IPS-NIHi11 (cell line): ENCODE measurements at places on chromosomes 6 and 20.

- no peak for DNase-seq
These were observed 47.7 kb downstream of the SCML4 start for GRCh38 chr6:107776415-107776814.

GRCh38 chr6:74044417-74045096 is 348.6 kb downstream of the CD109 start:
- no peak for DNase-seq

- no peak for DNase-seq
These were observed 689.6 kb downstream of the DHX35 start for GRCh38 chr20:39651645-39652325.

GRCh38 chr20:50015993-50016770 is 33.4 kb downstream of the SNAI1 start:
- no peak for DNase-seq

GRCh38 chr6:151390851-151391470 is 398 bp downstream of the ZBTB2 start:
- DNase-seq: peak; percentile 72

- no peak for DNase-seq
These were observed 32.4 kb downstream of the AAR2 start for GRCh38 chr20:36268440-36269342.

GRCh38 chr6:83071707-83072106 is 4.2 kb downstream of the DOP1A start:
- no peak for DNase-seq

GRCh38 chr20:61901392-61902220 is 164.1 kb downstream of the TAF4 start:
- DNase-seq: no peak

DNA sequence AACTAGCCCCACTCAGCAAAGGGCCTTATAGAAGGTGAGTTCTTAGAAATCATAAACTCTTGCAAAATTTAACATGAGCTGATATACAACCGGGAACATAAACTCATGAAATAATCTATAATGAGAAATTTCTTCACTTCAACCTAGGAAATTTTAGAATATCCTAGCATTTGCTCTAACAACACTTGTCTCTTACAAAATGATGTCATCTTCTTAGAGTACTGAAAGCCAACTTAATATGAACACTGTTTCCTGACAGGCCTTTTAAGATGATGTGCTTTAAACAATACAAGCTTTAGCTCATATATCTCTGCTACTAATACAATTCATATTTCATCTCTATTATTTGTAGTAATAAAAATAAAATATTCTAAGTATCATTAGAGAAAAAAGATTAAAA is 932 bp downstream of the PACRG start:
- no peak for DNase-seq

DNA sequence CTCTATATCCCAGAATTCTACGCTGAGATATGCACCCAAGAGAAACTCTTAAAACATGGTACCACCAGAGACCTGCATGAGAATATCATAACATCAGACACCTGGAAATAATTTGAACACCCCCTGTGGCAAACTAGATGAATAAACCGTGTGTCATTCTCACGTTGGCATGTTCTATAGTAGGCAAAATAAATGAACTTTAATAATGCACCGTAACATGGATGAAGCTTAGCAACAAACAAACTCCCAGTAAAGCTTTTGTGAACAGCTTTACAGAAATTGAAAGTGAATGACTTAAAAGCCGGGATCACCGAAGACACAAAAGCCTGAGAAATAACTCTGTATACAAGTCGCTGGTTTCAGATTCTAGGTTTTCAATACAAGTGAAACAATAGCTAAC is 1166.8 kb upstream of the CITED2 start:
- no peak for DNase-seq

DNA sequence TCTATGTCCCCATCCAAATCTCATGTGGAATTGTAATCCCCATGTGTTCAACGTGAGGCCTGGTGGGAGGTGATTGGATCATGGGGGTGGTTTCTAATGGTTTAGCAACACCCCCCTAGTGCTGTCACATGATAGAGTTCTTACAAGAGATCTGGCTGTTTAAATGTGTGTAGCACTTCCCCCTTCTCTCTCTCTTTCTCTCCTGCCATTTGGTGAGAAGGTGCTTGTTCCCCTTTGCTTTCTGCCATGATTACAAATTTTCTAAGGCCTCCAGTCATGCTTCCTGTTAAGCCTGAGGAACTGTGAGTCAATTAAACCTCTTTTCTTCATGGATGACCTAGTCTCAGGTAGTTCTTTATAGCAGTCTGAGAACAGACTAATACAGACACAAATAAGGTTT is 165.4 kb downstream of the OGFRL1 start:
- no peak for DNase-seq

GRCh38 chr6:64062960-64063683 is 427.5 kb downstream of the PHF3 start:
- DNase-seq: no peak

GRCh38 chr6:44190715-44191114 is 26.0 kb upstream of the MYMX start:
- no peak for DNase-seq

- no peak for DNase-seq
These were observed 1.3 kb upstream of the RING1 start for GRCh38 chr6:33206864-33207551.

DNA sequence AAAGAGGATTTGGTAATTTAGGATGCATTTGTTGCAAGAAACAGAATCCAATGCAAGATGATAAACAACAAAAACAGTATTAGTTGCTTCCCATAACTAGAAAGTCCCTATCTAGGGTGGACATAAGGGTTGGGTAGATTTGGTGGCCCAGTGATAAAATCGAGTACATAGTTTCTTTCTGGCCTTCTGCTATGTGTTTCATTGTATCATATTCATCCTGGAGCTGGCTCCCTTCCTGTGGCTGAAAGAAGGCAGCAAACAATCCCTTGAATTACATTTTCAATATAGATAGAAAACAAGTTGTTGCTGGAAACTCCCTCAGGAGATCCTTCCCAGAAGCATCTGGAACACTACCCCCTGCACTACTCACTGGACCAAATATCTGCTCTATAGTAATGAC is 135.1 kb downstream of the ID4 start:
- DNase-seq: no peak

DNA sequence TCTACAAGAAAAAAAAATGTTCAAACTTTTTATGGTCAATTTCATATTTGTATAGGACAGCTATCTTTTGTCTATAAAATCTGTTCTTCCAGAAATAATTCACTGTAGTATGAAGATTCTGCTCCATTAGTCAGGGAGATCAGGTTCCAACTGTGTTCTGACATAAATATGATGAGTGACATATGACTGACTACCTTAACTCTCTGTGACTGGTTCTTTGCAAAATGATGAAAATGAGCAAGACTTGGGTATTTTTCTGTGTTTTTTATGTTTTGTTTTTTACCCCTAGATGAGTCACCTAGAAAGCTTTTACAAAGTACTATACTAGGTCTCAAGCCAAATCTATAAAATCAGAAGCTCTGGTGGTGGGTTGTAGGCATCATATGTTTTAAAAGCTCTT is 229.6 kb downstream of the MMUT start:
- DNase-seq: no peak

GRCh38 chr20:19620446-19620845 is 137.6 kb upstream of the RIN2 start:
- peak; percentile 55 for DNase-seq

GRCh38 chr6:29702519-29703103 is 20.6 kb upstream of the HLA-F start:
- DNase-seq: peak; percentile 84

DNA sequence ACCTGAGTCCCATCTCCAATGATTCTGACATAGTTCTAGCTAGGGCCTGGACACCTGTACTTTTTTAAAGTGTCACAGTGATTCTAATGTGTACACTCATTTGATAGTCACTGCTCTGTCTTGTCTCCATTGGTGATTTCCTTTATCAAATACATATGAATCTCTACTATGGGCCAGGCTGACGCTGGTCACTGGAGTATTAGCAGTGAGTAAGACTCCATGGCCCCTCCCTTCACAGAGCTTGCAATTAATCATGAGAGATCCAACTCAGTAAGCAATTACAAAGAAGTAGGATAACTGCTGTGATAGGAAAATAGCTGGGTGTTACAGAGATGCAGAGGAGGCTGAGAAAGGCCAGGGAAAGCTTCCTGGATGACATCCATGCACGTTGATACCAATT is 19.3 kb upstream of the SASH1 start:
- DNase-seq: no peak

GRCh38 chr20:41185013-41185757 is 47.8 kb downstream of the PLCG1 start:
- DNase-seq: no peak

GRCh38 chr6:37170273-37171200 is 585 bp downstream of the PIM1 start:
- peak; percentile 40 for DNase-seq

DNA sequence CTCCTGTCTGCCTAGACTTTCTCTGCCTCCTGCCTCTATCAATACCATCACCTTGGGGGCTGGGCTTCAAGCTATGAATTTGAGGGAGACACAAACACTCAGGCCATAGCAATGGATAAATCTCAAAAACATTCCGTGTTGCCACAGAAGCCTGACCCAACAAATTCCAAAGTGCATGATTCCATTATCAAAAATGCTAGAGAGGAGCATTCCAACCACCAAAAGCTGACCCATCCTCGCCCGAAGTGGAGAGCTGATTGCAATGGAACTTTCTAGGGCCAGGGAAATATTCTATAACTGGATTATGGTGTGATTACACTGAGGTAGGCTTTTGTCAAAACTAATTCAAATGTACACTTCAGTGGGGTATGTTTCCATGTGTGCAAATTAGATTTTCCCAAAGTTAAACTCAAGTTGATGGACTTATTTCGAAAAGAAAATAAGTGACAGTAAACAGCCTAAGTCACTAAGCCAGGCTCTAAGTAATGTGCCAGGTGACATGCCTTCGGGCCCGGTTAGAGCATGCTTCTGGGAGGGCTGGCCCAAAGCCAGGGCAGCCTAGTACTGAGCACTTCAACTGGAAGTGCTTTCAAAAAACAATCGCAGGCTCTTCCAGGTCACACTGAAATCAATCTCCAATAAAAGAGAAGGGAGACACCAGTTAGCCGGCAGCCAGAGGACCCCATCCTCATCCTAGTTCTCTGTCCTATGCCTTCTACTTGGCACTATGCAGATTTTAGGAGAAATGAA is 142.3 kb downstream of the TBXT start:
- DNase-seq: no peak

- DNase-seq: no peak
These were observed 41.1 kb downstream of the RRBP1 start for GRCh38 chr20:17640875-17641378.

DNA sequence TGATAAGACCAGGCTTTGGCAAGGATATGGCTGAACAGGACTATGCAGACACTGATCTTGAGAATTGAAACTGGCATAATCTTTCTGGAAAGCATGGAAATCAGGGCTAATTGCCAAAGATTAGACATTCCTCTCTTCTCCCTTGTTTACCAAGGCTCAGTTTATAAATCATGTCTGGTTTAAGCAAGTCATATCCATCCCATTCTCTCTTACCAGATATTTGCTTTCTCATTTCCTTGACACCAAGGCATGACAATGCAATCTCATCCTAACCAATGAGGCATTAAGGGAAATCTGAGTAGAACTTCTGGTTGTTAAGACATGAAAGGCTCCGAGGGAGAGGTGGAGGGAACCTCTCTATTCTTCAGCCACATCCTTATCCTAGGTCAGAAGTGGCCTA is 110.3 kb upstream of the CEP85L start:
- no peak for DNase-seq

DNA sequence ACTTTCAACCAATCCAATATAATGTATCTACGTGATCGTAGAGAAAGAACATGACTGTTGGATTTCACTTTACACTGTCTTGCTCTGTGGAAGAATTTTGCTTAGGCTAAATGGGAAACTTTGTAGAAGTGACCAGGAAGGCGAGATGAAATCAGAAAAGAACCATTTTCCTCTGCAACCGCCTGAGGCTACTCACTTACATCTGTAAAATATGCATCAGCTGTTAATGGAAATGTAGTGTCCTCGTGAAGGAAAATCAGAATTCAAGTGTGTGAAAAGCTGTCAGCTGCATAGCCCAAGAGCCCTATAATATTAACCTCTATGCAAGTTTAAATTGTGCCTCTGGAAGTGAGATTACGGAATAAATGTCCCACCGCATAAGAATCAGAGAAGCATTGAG is 277.9 kb downstream of the C6orf118 start:
- DNase-seq: no peak

DNA sequence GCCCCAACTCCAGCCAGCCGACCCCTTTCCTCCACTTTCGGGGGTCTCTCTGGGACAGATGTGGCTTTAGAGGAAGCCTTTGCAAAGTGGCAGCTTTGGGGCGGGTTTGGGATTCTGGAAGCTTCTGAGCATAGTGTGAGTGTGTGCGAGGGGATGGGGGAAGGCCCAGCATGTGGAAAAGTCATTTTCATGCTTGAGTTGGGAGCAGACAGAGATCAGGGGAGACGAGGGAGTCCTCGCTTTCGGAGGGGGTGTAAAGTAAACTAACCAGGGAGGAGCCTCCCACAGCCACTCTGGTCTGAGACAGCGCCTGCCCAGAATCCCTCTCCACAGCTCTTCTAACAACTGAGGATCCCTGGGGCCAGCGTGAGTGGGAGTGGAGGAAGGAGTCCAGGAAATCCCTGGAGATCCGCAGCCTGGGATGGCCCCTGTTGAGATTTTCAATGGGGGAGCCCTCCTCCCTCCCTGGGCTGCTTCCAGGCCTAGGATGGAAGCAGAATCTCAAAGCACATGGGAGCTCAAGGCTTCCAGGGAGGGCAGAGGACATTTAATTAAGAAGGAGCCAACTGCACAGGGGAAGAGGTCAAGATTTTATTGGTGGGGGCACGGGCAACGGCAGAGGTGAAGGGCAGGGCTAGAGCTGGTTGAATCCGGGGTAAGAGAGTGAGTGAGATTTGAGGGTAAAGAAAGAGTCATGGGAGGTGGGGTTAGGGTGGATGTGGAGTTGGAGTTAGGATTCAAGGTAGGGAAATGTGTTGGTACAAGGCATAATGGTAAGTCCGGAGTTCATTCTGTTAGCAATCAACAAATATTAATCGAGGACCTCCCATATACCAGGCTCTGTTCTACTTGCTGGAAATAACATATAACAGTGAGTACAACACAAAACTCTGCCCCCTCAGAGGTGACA is 102.3 kb upstream of the FOXP4 start:
- no peak for DNase-seq

GRCh38 chr20:57781901-57782300 is 72.1 kb upstream of the PMEPA1 start:
- DNase-seq: no peak

DNA sequence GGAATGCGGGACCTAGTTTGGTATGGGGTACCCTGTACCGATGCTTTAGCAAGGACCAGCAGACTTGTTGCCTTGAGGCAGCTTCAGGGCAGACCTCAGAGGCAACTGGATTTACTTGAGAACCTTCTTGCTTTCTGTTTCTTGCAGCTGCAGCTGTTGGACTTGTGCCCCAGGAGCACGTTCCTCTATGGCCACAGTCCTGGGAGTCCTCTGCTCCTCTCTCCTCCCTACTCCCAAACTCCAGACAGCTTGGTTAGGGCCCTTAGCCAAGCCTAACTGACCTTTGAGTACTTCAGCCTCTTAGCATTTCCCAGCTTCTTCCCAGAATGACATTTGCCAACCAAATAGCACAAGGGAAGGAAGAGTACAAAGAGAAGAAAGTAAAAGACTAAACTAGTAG is 34.7 kb downstream of the GHRH start:
- no peak for DNase-seq
